A549 (cell line): ENCODE measurements at places on chromosomes 7 and 10.

DNA sequence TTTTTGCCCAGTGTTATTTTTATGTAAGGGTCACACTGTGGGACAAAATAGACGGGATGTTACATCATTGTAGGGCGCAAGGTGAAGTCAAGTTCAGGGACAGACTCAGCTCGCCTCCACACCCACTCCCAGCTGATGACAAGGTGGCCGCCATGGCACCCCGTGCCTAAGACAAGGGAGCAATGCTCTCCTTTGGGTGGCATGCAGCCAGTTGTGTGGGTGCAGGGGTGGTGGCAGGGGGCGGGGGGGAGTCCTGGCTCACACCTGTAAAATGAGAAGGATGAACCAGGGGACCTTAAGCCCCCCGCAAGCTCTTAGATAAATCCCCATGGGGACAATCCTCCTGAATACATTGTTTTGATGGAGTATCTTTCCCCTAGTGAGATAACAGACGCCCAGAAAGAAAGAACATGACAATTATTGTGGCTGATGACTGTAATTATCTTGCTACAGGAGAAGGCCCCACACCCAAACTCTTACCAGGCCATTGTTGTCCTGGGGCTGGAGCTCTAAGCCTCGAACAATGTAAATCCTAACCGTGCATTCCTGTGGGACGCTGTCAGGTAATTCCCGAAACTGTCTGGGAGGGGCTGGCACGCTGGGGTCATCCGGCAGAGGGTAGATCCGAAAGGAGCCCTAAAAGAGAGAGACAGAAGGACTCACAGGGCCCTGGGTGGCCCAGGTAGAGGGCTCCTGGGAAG is 148.7 kb downstream of the MYOF start:
- no peak for DNase-seq

- no peak for DNase-seq
These were observed 60.8 kb downstream of the GDI2 start for GRCh38 chr10:5752301-5752871.

DNA sequence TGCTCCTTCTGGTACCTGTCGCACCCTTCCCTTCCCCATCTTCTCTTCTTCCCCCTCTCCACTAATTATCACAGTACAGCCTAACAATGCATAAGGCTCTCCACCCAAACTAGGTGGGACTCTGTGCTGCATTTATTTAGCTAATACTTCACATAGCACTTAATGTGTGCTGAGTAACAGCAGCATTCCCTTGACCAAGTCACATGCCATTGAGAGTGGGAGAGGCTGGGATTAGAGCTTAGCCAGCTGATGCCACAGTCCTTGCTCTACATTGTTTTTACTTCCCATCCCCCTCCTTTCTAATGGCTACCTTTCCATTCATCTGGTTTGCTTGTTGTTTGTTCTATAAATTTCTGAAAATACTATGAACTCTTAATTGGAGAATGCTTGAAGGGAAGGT is 426.9 kb downstream of the LRMDA start:
- DNase-seq = no peak

DNA sequence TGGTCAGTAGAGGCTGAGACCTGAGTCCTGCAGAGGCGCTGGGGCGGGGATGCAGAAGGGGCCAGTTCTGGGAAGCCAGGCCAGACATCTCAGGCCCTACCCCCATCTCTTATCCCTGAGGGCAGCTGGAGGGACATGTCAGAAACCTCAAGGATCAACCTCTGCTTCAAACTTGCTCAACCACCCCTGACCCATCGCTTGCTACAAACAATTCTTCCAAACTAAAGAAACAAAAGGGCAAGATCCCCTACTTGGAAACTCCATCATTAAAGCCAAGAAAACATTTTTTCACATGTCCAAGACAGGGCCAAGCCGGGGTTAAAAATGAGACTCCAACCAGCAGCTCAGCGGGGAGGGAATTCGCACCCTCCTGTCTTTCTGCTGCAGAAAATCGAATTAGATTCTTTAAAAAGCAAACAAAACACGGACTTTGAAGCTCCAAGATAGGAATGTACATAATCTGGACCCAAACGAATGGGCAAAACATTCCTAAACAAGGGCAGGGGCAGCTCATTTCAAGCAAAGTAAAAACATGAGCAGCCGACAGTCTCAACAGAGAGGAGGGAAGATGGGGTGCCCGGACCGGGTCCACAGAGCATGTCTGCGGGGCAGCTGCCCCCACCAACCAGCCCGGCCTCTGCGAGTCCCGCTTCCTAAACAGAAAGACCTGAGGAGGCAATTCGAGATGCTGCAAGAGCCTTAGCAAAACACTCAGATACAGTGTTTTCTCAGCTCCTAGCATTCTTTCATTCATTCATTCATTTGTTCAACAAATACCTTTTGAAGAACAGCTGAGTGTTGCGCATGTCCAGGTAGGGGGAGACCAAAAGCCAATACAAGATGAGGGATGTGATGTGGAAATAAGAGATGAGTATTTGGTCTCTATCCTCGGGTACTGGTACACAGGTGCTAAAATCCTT is 44.8 kb downstream of the CHST15 start:
- DNase-seq = no peak

GRCh38 chr10:105674448-105674847 is 1033.4 kb downstream of the SORCS3 start:
- DNase-seq = no peak

- no peak for DNase-seq
These were observed 19.8 kb upstream of the GJD4 start for GRCh38 chr10:35585356-35585755.
